ENCODE measurements at places on chromosomes 11 and 22.

GRCh38 chr11:117071344-117071787 lies 26.9 kb downstream of the SIK3 start:
- DNase-seq = no peak

DNA sequence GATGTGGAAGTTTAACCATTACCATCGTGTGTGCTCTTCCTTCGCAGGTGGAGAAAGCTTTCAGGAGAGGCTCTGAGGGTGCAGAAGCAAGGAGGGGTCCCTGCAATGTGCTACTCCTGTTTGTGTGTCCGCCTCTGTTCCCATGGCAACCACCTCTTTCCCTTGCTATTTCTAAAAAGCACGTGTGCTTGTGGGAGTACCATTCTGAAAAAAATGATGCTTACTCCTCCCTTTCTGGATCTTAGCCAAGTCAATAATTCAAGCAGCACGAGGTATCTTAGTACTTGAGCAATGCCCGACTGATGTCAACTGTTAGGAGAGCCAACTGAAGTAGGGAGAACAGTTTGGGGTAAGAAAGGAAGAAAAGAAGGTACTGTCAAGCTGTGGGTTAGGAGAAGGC lies 628.7 kb downstream of the NTM start:
- DNase-seq = no peak

DNA sequence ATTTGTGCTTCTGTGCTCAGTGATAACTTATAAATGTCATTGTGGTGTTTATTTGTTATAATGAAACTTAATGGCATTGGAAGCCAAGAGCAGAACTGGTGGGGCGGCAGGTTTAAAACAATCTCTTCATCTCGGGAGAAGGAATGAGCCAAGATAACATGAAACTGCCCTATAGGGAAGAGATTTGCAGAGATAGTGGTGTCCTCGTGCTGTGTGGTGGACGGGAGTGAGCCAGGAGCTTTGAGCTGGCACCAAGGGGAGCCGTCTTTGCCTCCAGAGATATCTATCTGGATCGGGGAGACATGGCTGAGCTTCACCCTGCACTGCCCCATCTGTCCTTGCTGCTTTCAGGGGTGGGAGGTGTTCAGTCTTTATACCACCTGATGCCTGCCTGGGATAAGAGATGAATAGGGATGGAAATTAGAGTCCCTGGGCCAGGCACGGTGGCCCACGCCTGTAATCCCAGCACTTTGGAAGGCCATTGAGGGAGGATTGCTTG lies 189.6 kb downstream of the ST3GAL4 start:
- DNase-seq = no peak

GRCh38 chr11:22807855-22808570 lies 21.6 kb downstream of the SVIP start:
- DNase-seq = no peak

- no peak for DNase-seq
These were observed 3.3 kb upstream of the KMT5B start for GRCh38 chr11:68216171-68216938.

DNA sequence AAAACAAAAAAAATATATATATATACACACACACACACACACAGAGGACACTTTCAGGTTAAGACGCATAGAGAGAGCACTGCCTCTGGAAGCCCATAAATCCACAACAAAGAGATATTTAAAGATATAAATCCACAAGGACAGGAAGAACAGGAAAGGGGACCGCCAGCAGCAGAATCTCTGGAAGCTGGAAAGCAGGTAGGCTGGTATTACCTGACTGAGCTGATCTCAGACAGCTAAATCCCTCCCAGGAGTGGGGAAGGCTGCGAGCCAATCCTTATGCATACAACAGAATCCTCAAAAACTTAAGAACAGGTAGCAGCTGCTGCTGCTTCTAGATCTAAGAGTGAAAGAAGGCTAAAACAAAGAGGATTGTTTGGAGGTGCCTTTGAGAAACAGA lies 1.8 kb upstream of the MCAT start:
- no peak for DNase-seq

GRCh38 chr11:35288817-35289541 lies 130.4 kb downstream of the SLC1A2 start:
- no peak for DNase-seq

GRCh38 chr11:1410366-1411291 lies 20.9 kb downstream of the BRSK2 start:
- DNase-seq = peak; percentile 54

DNA sequence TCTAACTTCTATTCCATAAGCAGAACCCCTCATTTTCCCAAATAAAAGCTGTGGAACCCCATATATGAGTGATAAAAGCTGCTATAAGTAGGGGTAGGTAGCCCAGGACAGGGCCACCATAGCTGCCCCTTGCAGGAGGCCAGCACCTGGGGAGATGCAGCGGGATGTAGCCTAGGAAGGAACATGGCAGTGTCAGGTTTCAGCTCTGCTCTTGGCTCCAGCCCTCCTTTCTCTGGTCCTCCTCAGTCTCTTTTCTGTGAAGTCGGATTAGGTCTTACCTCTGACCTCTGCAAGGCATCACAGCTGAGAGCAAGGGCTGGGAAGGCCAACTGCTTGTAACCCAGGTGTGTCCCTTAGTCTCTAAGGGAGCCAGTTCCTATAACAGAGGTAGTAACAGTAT lies 135.6 kb downstream of the NAV2 start:
- DNase-seq = no peak

GRCh38 chr11:47143322-47143721 lies 33.4 kb downstream of the ARFGAP2 start:
- DNase-seq = peak; percentile 71

DNA sequence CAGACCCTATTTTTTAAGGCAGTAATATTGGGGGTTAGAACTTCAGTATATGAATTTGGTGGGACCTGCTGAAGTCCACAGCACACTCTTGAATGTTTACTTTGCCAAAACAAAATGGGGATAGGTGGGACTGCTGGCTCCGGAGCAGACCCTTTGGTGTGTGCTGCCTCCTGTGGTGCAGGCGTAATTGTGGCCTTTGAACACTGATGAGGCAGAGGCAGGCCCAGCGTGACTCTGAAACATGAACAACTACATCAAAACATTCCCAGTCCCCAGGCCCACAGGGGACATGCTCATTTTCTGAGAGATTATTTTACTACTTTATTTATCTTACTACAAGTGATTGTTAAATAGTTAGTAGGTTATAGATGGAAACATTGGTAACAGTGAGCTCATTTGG lies 225.0 kb upstream of the TBCEL start:
- DNase-seq = no peak

GRCh38 chr11:76253416-76253815 lies 47.1 kb upstream of the WNT11 start:
- no peak for DNase-seq

GRCh38 chr11:12587333-12587991 lies 86.8 kb upstream of the TEAD1 start:
- no peak for DNase-seq

- no peak for DNase-seq
These were observed 50.8 kb downstream of the SLC22A12 start for GRCh38 chr11:64641596-64642417.

GRCh38 chr11:127491589-127491988 lies 491.0 kb upstream of the KIRREL3 start:
- no peak for DNase-seq

DNA sequence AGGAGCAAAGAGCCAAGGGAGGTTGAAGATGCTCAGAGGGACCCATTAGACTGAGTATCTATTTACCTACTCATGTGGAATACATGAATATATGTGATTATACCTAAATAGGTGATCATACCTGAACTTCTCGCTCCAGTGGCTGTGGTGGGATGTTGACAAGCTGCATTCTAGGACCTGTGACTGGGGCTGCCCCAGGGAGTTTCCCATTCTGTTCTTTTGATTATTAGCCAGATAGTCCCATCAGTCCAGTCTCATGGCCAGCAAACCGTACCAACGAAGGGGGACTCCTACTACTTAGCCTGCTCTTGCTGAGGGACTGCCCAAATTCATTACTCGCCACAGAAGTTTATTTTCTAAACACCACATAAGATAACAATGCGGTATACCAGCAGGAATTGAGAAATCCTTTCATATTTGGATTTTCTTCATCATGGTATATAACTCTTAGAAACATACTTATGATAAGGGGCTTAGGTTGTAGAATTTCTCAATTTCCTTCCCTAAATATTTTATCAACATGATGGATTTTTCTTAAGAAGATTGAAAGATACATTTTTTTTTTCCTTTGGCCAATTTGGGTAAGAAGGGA lies 273.9 kb downstream of the NTM start:
- no peak for DNase-seq

DNA sequence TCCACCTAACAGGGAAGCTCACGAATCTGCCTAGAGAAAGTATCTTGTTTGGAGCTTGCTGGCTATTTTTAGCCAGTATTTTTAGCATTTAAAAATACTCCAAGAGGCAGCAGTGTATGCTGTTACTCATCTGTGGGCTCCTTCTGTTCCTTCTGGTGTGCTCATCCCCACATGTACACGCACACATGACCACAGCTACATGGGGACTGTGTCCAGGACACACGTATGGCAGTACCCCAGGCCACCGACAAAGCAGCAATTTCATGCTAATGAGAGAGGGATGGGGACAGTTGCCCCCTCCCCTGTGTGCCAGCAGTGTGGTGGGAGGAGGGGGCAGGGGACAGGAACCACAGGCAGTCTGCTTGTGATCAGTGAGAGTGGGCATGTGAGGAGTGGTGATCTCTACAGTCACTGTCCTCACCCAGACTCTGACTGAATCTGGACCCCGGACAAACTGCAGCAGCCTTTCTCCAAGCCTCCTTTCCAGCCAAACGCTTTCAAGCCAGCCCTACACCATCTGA lies 16.4 kb downstream of the USP2 start:
- no peak for DNase-seq

GRCh38 chr22:31082606-31083376 lies 1.7 kb downstream of the SMTN start:
- DNase-seq = no peak

DNA sequence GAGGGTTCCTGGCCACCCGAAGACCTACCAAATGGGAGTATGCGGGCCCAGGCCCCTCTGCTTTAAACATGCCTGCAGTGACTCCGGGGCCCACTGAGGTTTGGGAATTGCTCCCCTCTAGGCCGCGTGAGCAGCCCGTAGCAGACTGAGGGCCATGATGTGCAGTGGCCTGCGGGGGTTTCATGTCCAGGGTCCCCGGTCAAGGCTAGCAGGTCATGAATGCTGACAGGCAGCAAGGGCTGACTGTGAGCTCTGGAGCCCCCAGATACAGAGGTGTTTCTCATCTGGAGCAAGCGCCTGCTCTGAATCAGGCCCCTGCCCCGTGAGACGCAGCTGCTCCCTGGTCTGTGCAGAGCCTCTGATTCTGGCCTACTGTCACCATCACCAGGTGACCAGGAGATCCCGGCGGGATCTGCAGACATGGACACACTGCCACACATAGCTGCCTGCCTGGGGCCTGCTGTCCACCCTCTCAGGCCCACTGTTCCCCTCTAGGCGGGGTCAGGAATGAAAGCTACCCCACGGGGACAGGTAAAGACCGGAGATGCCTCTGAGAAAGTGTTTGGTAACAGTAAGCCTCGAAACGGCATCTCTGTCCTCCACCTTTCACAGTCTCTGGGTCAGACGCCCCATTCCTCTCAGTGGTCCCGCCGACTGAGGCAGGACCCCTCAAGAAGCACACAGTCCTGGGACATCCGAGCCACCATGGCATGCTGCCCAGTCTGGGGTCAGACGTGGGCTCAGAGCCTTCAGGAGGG lies 73.3 kb downstream of the PARVB start:
- DNase-seq = no peak

GRCh38 chr22:38865201-38866023 lies 6.6 kb downstream of the CBX6 start:
- no peak for DNase-seq

DNA sequence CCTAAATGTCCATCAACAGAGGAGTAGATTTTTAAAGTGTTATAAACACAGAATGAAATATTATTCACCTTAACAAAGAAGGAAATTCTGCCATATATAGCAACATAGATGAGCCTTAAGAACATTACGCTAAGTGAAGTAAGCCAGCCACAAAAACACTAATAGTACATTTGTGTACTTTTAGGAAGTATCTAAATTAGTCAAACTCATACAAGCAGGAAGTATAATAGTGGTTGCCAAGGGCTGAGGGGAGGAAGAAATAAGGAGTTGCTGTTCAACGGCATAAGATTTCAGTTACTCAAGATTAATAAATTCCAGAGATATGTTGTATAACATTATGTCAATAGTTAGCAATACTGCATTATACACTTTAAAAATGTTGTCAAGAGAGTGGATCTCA lies 181.7 kb upstream of the ZC3H12C start:
- DNase-seq = no peak

- DNase-seq = no peak
These were observed 130.8 kb downstream of the GRIK4 start for GRCh38 chr11:120642196-120642894.

DNA sequence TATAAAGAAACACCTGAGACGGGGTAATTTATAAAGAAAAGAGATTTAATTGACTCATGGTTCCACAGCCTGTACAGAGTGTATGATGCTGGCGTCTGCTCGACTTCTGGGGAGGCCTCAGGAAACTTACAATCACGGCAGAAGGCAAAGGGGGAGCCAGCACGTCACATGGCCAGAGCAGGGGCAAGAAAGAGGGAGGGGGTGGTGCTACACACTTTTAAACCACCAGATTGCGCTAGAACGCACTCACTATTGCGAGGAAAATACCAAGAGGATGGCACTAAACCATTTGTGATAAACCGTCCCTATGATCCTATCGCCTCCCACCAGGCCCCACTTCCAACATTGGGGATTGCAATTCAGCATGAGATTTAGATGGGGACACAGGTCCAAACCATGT lies 79.7 kb upstream of the CARD18 start:
- DNase-seq = no peak

GRCh38 chr11:111283945-111284481 lies 14.3 kb upstream of the POU2AF3 start:
- DNase-seq = no peak

- DNase-seq = no peak
These were observed 49.4 kb downstream of the RRAS2 start for GRCh38 chr11:14309425-14310192.

DNA sequence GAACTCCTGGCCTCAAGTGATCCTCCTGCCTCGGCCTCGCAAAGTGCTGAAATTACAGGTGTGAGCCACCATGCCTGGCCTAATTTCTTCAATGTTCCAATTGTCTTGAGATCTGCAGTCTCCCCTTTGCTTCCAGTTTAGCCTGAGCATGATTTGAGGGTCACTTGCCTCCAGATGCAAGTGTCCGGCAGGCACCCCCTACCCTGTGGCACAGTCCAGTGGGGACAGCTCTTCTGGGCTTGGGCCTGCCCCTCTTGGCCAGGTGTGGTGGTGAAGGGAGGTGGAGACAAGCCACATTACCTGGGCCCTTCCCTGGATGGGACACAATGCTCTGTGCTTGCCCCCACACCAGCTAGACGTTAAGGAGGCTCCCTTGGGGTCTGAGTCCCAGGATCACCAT lies 21.3 kb upstream of the CACNG2 start:
- no peak for DNase-seq

DNA sequence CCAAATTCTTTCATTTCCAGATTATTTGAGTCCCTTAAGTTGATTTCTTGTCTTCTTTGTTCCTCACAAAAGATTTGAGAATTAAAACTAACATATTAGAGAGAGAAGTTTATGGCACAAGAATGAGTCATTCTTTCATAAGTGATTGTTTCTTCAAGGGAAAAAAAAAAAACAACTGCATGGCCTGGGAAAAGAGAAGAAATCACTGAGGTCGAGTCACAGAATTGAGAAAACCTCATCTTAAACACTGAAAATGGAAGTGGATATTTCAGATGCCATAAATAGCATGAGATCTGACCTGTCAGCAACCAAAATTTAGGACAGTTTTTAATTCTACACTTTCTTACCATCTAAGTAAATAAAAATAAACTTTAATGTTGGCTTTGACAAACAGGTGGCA lies 87.2 kb downstream of the CWF19L2 start:
- DNase-seq = no peak

GRCh38 chr11:662689-663274 lies 25.7 kb downstream of the DRD4 start:
- no peak for DNase-seq

- DNase-seq = no peak
These were observed 224.5 kb downstream of the ADAMTS15 start for GRCh38 chr11:130672911-130673310.

Data from muscle of arm (tissue), 14 donors.